ENCODE measurements at places on chromosomes 6 and 20.

DNA sequence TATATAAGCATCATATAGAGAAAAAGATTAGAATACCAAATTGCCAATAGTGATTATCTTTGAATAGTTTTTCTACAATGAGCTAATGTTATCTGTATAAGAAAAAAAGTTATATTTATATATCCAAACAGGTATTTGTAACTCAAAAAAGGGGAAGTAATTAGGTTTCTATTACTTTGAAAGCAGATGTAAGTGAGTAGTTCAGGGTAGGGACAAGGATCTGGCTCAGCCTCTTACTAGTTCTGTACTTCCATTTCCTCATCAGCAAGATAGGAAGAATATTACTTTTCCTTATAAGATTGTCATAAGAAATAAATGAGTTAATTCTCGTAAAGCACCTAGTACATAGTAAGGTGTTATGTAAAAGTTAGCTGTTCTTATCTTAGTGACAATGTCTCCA lies 32.2 kb downstream of the AHI1 start:
- no peak for DNase-seq

DNA sequence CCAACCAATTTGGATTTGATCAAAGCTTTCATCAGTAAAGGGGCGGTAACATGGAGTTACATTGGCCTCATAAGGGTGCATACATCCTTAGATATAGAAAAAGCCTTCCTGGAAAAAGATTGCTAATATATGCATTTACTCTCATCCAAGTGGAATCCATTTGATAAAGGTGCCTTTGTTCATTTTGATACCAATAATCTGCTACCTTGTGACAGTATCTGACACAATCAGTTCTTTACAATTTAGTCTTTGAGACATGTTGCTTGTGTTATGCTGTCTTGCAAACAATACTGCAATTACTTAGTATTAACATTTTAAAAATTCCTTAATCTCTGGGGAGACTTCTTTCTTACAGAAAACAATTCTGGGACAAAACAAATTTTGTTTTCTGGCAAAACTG lies 654.4 kb upstream of the SLC35B3 start:
- DNase-seq, result no peak

DNA sequence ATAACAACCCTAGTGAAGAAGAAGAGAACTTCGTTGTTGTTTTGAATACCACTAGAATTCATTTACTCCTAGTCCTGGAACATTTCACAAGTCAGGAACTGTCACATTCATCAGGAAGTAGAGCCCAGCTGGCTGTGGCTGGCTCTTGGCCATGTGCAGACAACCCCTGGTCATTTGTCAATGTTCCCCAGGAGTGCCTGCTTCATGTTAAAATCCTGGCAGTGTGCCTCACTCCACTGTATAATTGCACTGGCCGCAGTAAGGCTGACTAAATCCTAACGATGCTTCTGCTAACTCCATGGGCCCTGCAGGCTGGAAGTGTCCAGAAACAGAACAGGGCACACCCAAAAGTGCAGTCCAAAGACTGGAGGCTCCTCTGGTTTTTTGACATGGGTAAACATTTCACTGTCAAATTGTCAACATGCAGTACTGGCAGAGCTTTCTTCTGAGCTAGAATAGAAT lies 41.5 kb upstream of the ADGRF1 start:
- no peak for DNase-seq

DNA sequence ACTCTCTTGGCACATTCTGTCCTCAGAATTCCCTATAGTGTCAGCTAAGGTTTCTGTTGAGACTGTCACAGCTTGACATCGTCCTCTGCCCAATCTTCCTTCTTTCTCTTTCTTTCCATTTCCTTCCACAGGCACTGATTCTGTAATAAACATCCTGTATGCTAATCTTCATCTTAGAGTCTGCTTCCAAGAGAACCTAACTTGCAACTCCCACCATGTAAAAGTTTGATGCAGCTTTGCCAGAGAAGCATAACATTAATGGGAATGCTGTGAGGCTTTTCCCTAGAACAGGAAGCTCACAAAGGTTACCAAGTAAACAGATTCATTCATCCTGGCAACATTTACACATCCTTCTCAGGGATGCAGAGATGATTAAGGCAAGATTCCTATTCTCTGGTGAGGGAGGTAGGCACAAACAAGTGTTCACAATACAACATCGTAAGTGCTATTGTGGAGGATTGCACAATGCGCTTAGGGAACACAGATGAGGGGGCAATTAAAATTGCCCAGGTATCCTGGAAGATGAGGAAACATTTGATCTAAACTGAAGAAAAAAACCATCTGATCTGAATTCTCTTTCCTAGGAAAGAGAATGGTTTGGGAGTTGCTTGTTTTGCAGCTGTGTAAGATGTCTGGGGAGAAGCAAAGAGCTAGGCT lies 74.7 kb downstream of the GRM1 start:
- no peak for DNase-seq

- no peak for DNase-seq
These were observed 16.9 kb downstream of the RBM38 start for GRCh38 chr20:57408131-57408530.

- DNase-seq, result no peak
These were observed 30.9 kb upstream of the EDN3 start for GRCh38 chr20:59269411-59270025.

- no peak for DNase-seq
These were observed 31.3 kb upstream of the KCNK16 start for GRCh38 chr6:39353698-39354315.

GRCh38 chr20:34553366-34553867 lies 5.1 kb upstream of the MAP1LC3A start:
- no peak for DNase-seq

DNA sequence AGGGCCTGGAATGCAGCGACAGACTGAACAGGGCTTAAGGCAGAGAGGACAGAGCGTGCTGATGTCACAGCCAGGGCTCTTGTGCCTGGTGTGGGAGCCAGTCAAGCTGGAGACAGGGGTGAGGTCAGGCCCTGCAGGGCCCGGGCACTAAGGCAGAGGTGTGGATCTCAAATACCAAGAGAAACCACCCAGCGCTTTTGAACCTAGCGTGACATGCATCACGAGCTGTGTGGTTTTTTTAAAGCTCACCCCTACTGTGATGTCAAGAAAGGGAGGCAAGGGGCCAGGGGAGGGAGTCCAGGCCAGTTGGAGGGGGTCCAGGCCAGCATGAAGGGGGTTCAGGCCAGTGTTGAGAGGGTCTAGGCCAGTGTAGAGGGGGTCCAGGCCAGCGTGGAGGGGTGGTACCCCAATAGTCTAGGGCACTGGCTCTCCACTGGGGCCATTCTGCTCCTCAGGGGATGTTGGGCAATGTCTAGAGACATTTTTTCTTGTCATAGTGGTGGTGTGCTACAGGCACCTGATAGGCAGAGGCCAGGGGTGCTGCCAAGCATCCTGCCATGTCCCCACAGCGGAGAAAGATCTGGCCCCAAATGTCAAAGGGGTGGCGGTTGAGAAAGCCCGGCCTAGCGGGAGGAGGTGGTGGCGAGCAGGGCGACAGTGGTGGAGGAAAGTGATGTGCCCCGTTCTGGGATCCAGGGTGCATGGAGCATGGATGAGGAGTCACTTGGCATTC lies 42.6 kb downstream of the RBM38 start:
- DNase-seq, result peak; percentile 53

DNA sequence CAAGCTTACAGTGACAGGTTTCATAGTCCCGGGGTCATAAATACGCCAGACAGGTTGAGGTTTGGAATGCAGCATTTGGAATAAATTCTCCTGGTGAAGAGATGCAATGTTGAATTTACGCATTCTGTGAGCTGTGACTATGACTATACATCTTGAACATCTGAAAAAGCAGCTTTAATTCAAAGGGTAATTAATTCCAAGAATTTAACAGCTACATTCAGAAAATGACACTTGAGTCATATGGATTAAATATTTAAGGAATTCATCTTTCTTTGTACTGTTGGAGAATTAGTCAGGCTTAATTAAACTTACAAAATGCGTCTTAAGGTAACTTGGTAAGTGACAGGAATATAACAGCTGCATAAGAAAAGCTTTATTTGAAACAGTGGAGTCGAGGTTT lies 74.7 kb downstream of the ESR1 start:
- DNase-seq, result no peak

- DNase-seq, result no peak
These were observed 27.0 kb downstream of the ZNF292 start for GRCh38 chr6:87182321-87182720.

- no peak for DNase-seq
These were observed 237.0 kb upstream of the CEP162 start for GRCh38 chr6:84464471-84464870.

- DNase-seq, result no peak
These were observed 195.6 kb downstream of the GRM1 start for GRCh38 chr6:146224449-146224848.

DNA sequence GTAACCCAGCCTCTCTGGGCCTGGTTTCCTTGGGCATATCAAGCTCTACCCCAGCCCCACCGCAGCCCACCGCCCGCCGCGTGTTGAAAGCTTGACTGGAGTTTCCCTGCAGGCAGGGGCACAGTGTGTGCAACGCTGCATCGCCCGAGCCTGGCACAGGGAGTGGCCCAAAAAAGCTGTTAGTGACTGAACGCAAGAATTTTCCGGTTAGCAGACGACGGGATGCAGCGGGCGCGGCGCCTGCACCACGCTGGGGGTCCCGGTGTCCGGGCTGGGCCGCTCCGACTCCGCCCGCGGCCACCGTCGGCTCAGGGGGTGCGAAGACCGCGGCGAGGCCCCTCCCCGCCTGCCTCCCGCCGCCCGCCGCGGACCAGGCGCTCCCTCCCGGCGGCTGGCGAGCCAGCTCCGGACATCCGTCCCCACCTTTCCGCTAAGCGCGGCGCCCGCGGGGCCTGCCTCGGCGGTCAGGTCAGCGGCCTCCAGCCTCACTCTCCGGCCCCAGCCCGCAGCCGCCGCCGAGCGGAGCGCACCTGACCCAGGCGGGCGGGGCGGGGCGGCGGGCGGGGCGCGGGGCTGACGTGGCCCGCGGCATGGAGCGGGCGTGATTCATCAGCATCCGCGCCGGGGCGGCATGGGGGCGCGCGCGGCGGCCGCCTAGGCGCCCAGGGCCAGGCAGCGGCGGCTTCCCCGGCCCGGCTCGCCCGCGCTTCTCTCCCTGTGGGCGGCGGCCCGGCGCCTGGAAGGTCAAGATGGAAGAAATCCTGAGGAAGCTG lies at the start of gene ARFGEF3:
Gene ARFGEF3 (plus strand): TSS at position 602 of the 773 bp plus-strand sequence. CDS start 148 bp downstream, at position 750.
- DNase-seq, result peak; percentile 70

DNA sequence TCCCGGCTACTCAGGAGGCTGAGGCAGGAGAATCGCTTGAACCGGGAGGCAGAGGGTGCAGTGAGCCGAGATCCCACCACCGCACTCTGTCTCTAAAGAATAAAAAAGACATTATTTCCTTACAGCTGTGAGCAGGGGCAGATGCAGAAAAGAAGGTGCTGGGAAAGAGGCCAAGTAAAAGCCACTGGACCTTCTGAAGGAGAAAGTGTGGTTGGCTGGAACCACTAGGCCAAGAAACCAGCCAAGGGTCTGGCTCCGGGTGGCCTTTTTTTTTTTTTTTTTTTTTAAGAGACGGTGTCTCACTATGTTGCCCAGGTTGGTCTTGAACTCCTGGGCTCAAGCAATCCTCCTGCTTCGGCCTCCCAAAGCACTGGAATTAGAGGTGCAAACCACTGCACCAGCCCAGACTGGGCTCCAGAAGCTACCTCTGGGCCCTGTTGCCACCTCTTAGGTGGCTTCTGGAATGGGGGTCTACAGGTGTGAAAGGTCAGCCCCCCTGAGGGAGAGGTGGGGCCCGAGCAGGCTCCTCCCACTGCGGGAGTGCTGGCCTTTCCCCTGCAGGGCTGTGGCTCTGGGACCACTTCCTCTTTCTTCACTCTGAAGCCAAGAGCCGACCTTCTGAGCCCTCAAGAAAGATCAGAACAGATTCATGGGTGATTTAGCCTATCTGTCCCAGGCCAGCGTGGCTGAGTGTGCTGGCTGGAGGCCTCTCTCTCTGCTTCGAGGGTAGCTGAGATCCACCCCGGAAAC lies at the start of gene FGD2:
Gene FGD2 (plus strand): TSS at position 595 of the 750 bp plus-strand sequence. CDS start 163 bp downstream, outside the sequence.
- no peak for DNase-seq

DNA sequence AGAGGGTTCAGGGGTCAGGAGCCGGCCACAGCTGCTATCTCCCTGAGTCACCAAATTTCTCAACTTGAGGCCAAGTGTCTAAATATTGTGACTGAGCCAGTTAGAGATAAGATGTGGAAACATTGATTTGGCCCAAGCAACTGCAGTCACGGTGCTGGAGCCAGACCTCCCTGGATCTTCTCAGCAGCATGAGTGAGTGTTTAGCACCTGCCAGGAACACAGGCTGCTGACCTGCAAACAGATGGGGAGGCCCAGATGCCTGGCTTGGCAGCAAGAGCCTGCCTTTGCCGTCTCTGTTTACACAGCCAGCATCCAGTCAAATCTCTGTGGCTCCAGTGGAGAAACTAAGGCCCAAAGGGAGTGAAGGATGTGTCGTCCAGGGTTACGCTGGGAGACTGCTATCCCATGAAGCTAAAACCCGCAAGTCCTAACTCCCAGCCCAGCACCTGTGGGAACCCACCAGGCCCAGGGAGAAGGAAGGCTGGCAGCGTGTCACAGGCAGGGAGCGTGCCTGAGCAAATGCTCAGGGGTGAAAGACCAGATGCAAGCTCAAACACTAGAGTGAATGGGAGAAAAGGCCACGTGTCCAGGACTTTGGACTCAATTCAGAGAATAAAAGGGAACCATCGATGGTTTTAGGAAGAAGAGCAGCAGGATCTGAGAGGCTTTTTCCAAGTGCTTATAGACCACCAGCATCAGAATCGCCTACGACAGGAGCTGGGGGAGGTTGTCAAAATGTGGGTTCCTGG lies 15.9 kb upstream of the PTGIS start:
- DNase-seq, result no peak

- no peak for DNase-seq
These were observed 150.7 kb upstream of the BTBD3 start for GRCh38 chr20:11766961-11767360.

DNA sequence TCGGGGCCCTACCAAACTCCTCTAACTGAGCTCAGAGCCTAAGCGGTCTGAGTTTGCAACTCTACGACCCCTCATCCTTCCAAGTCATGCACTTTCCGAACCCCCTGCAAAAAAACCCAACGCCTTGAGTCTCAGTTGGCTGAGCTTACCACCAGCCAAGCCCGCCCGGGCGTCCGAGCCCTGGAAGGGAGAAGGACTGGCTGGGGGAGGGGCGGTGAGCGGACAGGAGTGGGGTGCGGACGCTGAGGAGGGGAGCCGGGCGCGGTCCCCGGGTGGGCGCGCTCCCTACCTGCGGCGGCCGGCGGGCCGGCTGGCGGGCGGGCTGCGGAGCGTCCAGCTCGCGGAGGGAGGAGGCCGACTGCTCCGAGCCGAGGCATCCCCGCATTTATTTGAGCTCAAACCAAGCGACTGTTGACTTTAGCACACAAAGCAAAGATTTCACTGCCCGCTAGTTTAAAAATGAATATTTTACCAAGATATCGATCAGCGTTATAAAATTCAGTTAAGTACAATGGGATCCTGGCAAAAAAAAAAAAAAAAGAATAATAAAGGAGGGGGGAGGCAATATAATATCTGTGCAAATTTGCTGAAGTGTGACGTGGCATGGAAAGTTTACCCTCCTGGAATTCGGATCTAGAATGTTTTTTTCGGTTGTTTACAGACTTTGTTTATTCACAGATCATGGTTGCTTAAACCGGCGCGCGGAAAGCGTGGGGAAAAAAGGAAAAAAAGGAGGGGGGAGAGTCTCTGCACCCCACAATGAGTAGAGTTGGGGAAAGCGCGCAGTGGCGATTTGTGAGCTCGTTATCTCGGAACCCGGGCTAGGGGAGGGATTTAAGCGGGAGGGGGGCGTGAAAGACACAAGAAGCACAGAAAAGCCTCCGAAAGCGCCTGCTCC lies 5.9 kb downstream of the FOXA2 start:
- DNase-seq, result no peak
